T-helper 2 cell (primary cell): ENCODE measurements at places on chromosomes 16 and 17.

DNA sequence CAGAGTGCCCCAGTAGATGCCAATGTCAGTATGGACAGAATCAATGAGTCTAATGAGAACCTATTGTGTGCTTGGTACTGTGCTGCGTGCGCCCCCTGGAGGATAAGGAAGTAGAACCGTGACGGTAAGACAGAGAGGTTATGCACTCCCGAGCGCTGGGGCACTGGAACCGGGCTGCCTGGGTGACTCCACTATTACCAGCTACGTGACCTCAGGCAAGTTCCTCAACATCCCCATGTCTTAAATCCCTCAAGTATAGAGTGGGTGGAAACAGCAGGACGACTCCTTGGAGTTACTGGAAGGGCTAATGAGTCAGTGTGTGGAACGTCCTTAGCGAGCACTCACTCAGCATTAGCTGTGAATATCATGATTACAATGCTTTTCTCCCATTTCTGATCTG lies 16.2 kb downstream of the CHST4 start:
- peak; percentile 31 for DNase-seq

GRCh38 chr17:77599699-77600098 lies 358.8 kb upstream of the TNRC6C start:
- no peak for DNase-seq

GRCh38 chr16:79659344-79659743 lies 58.8 kb upstream of the MAF start:
- no peak for DNase-seq

DNA sequence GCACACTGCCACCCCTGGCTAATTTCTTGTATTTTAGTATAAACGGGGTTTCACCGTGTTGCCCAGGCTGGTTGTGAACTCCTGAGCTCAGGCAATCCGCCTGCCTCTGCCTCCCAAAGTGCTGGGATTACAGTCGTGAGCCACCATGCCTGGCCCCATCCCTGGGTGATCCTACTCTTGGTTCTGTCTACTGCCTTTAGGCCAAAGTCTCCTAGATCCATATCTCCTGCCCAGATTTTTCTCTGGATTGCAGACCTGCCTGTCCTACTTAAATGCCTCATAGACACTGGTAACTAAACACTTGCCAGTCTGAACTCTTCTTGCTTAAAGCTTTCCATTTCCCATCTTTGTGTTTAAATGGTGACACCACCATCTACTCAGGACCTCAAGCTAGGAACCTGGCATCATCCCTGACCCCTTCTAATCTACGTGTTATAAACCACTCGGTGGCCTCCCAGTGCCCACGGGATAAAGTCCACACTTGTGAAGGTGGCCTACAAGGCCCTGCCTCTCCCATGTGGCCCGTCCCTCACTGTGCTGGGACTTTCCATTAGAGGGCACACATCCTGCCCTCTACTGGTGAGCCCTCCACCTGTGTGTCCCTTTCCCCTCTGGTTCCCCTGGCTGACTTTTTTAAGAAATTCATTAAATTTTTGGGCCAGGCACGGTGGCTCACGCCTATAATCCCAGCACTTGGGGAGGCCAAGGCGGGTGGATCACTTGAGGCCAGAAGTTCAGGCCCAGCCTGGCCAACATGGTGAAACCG lies 51.1 kb downstream of the USP43 start:
- DNase-seq: no peak

- DNase-seq: no peak
Measured at GRCh38 chr17:38918916-38919315, 6.5 kb upstream of the LASP1NB start.

DNA sequence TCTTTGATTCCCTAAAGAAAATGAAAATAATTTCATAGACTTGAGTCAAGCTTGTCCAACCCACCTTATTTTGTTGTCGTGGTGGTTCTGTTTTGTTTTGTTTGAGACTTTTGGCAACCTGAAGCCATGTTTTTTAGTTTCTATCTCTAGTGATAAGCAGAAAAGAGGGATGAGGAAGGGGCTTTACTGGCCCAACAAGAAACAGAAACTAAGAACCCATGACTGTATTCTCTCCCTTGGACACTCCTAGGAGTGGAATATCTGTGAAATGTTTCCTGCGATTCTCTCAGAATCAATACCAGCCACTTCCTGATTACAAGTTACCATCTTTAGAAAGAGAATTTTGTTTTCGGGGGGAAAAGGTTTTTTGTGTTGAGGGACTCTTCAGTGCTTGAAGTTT lies 207.5 kb downstream of the PRKCA start:
- DNase-seq: no peak

GRCh38 chr17:28865946-28866752 lies 11.3 kb downstream of the ERAL1 start:
- no peak for DNase-seq
